ENCODE measurements at places on chromosomes 5 and 9. TPM values are rescaled to one million over a fixed set of nuclear protein-coding genes. Genes with fewer than 3 reads are reported as not detected.

SLC25A48 gene
- total RNA-seq, result 7.6 TPM

PCDHA9 gene
- total RNA-seq, result 0.07 TPM

PDGFRB gene
- 35.7 TPM for total RNA-seq

PCDHGA8 gene
- 0.97 TPM for total RNA-seq

SLC36A3 gene
- not detected for total RNA-seq

GRCh38 chr5:33476992-33477391 lies 36.2 kb downstream of the TARS1 start:
- no peak for DNase-seq

GRCh38 chr9:125789196-125789595 lies 42.0 kb downstream of the PBX3 start:
- no peak for DNase-seq

- DNase-seq, result no peak
These were observed 732.3 kb upstream of the DMAC1 start for GRCh38 chr9:8531826-8532415.

HRCT1 gene
- total RNA-seq, result 1.1 TPM

HTR4 gene
- 1.0 TPM for total RNA-seq

NKD2 gene
- total RNA-seq, result 2.7 TPM

GRCh38 chr9:126613651-126614050 lies at the start of gene LMX1B:
Gene LMX1B, plus strand, starts transcription at chr9:126613928. Its CDS starts 522 bp downstream, at chr9:126614450.
- DNase-seq, result no peak

DNA sequence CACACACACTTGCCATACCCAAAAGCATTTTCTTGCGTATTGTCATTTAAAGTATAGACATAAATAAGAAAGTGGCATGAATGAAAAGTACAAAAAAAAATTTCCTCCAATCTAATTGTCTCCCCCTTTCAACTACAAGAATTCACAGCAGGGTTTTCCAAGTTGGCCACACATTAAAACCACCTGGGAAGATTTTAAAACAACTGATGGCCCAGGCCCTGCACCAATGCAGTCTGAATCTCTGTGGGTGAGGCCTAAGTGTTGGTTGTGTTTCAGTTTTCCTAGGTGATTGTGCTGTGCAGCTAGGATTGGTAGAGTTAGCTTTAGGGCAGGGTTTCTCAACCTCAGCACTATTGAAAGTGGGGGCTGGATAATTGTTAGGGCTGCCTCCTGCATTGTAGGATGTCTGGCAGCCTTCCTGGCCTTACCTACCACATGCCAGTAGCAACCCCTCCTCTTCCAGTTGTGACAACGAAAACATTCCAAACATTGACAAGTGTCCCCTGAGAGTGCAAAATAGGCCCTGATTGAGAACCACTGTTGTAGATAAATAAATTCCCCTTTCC lies 337.1 kb downstream of the KIAA0825 start:
- DNase-seq, result no peak

DNA sequence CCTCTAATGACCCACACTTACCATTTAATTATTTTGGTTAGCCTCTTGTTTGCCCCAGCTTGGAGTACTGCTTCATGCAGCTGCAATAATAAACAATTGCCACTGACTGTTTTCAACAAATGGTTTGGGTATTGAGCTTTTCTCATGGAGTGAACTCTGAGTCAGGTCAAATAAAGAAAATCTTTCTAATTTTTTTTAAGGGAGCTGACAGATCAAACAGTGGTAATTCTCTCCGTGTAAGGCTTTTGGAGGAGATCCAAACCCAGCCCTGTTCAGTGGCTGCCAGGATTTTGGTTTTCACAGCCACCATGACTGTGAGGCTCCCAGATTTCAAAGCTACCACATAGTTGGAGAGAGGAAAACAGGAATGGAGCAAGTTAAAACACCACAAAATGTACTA lies 110.7 kb upstream of the EFNA5 start:
- DNase-seq, result no peak

OMD gene
- 2.8 TPM for total RNA-seq

GFI1B gene
- total RNA-seq, result not detected

PCDHA7 gene
- not detected for total RNA-seq

ARID3C gene
- total RNA-seq, result not detected

PCDHGA10 gene
- total RNA-seq, result 7.7 TPM

DNA sequence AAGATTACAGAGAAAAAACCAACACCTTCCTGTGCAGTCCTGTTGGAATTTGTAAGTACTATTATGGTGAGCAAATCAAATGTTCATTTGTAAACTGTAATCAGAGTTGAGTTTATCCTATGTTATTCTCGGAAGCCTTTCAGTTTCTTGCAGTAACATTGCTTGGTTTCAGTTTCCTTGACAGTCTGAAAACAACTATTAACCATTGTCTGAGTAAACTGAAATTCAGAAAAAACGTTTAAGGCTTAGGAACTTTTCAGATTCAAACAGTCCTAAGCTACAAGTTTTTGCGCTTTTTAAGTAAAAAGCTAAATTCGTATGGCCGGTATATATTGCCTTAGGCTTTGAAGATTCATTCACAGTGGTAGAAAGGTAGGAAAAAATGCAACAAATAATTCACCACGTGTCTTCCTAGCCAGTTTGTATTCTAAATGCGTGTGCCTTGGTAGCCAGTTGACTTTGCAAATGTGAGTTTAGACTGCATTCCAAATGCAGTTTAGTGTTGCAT lies 2.5 kb downstream of the GPBP1 start:
- DNase-seq, result no peak

- DNase-seq, result no peak
These were observed 512.1 kb upstream of the MEF2C start for GRCh38 chr5:89395111-89395510.

DNA sequence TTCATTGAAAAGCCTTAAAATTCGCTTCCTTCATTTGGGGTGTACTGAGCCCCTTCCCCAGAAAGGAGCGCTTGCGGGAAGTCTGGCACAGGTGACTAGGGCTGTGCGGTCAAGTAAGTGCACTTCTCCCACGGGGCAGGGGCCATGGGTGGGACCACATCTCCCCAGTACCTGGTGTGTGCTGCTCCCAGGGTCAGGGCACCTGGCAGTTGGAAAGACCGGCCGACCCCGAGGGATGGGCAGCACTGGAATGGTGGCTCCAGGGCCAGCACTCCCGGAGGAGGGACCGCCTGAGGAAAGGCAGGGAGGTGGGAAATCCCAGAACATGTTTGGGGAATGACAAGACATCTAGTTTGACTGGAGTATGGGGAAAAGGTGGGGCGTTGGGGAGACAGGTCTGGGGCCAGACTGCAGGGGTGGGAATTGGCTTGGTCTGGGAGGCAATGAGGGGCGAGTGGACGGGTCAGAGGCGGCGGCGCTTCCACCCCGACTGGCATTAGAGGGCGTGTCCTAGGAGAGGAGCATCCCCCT lies 727 bp upstream of the GLIPR2 start:
- peak; percentile 90 for DNase-seq

PPP3R2 gene
- not detected for total RNA-seq

RLN2 gene
- not detected for total RNA-seq

- no peak for DNase-seq
These were observed 1610.1 kb upstream of the ACO1 start for GRCh38 chr9:30774326-30774725.

DNA sequence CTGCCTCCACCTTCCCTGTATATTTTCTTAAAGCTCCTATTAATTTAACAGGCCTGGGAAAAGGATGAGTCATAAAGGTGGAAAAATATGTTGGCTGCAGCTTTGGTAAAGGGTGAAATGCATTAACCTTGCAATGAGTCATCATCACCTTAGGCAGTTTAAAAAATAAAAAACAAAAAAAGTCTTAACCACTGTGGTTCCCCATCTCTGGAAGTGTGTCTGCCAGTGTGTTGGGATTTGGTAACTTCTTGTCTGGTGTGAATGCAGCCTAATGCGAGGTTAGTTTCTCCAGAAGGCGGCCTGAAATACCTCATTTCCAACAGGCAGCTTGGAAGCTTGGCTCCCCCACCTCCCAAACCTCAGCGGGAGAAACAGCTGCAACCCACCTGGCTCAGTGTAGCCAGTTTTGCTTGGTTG lies 265.3 kb upstream of the GAS1 start:
- DNase-seq, result no peak

SEMA6A gene
- total RNA-seq, result 12.5 TPM

GRCh38 chr9:118809160-118809625 lies 560.0 kb downstream of the BRINP1 start:
- DNase-seq, result no peak

- DNase-seq, result no peak
These were observed 42.9 kb upstream of the AFAP1L1 start for GRCh38 chr5:149228618-149229297.

GRCh38 chr9:99406939-99407338 lies 184.9 kb downstream of the SEC61B start:
- no peak for DNase-seq

PCDHA10 gene
- total RNA-seq, result 0.26 TPM

NUDT2 gene
- 18.1 TPM for total RNA-seq
